T-helper 1 cell treated with Interleukin-12 subunit alpha and Interleukin-12 subunit beta and Interleukin-4 antibody, amounts not matched to agents 30 ng/mL and 1 ng/mL, for 36 hours (primary cell): ENCODE measurements at places on chromosomes 3 and 15. TPM values are rescaled to one million over a fixed set of nuclear protein-coding genes. Genes with fewer than 3 reads are reported as not detected.

The SLC12A1 gene
- total RNA-seq: not detected in 2 replicates

The ALDH1A3 gene
- not detected in 2 replicates for total RNA-seq

The LIPH gene
- not detected in 2 replicates for total RNA-seq

The HTR3E gene
- total RNA-seq: not detected in 2 replicates

The TMEM40 gene
- not detected in 2 replicates for total RNA-seq

The CYP19A1 gene
- 0.07 TPM in 1 of 2 replicates, not detected in the other for total RNA-seq

The KCNAB1 gene
- total RNA-seq: 0.07 and 0.12 TPM in 2 replicates

The DNAH12 gene
- 0.10 and 0.20 TPM in 2 replicates for total RNA-seq

The CKMT1B gene
- 0.20 and 0.32 TPM in 2 replicates for total RNA-seq

The CLDND1 gene
- 664 and 689 TPM in 2 replicates for total RNA-seq

The ZNF662 gene
- 0.39 and 0.54 TPM in 2 replicates for total RNA-seq

The CLRN1 gene
- total RNA-seq: not detected in 2 replicates

The ISLR2 gene
- not detected in 2 replicates for total RNA-seq

The CNTN3 gene
- total RNA-seq: not detected in 2 replicates

The CHRD gene
- not detected in 2 replicates for total RNA-seq
